Kidney glomerular epithelial cell (primary cell): ENCODE measurements at places on chromosomes 6 and 20.

DNA sequence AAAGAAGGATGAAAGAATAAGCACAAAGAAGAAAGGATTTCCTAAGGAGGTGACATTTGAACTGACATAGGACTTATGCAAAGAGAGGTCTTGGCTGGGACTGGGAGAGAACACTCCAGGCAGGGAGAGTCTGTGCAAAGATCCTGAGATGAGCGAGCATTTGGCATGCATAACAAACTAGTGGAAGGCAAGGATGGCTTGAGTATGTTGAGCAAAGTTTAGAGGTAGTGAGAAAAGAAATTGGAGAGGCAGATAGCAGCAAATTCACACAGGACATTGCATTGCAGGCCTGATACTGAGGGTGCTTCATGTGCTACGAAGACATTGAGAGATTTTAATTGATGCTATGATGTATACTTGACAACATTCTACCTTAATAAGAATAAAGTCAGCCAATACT is 237.8 kb downstream of the ZNF217 start:
- DNase-seq, result no peak

- no peak for DNase-seq
Observed at GRCh38 chr20:39799366-39799965, 837.3 kb downstream of the DHX35 start.

GRCh38 chr20:40797425-40797824 is 108.4 kb upstream of the MAFB start:
- no peak for DNase-seq

GRCh38 chr6:163565140-163565539 is 150.6 kb downstream of the QKI start:
- no peak for DNase-seq

- no peak for DNase-seq
Observed at GRCh38 chr6:18367371-18367770, 19.8 kb upstream of the RNF144B start.

- DNase-seq, result peak; percentile 64
Observed at GRCh38 chr6:52049252-52050050, 38.0 kb downstream of the PKHD1 start.

- no peak for DNase-seq
Observed at GRCh38 chr6:105624021-105624420, 221.1 kb upstream of the PREP start.

GRCh38 chr6:105211831-105212230 is 32.0 kb upstream of the POPDC3 start:
- DNase-seq, result no peak

DNA sequence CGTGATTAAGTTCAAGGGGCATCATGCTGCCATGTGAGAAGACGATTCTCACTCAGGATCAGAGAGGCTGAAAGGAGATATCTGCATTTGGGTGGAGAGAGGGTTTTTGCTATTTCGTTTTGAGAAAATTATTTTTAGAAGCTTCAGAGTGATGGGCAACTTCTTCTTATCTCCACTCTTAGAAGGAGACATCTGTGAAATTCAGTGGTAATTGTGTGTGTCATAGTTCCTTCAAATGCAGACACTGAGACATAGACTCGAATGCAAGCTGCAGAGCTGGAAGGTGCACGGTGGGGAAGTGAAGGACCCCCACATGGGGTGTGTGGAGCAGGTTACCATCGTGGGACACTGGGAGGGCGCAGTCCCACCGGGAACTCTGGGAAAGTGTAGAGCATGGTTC is 116.8 kb downstream of the PRND start:
- no peak for DNase-seq

GRCh38 chr20:14232650-14233049 is 104.8 kb downstream of the FLRT3 start:
- no peak for DNase-seq

DNA sequence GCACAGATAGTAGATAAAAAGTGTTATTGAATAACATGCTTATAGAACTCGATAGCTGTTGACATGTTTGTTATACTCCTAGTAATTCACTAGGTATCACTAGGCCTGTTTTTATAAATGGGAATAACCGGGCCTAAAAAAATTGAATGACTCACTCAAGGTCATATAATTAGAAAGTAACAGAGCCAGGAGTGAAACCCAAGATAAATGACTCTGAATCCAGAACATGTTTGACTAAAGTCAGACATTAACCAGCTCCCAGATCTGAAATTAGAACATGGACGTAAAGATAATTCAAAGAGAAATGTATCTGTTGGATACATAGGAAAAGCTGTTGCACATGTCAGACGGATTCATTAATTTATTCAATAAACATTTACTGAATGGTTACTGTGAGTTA is 26.9 kb downstream of the RGS17 start:
- peak; percentile 18 for DNase-seq

- DNase-seq, result no peak
Observed at GRCh38 chr6:109239651-109240321, 142.5 kb downstream of the CD164 start.

DNA sequence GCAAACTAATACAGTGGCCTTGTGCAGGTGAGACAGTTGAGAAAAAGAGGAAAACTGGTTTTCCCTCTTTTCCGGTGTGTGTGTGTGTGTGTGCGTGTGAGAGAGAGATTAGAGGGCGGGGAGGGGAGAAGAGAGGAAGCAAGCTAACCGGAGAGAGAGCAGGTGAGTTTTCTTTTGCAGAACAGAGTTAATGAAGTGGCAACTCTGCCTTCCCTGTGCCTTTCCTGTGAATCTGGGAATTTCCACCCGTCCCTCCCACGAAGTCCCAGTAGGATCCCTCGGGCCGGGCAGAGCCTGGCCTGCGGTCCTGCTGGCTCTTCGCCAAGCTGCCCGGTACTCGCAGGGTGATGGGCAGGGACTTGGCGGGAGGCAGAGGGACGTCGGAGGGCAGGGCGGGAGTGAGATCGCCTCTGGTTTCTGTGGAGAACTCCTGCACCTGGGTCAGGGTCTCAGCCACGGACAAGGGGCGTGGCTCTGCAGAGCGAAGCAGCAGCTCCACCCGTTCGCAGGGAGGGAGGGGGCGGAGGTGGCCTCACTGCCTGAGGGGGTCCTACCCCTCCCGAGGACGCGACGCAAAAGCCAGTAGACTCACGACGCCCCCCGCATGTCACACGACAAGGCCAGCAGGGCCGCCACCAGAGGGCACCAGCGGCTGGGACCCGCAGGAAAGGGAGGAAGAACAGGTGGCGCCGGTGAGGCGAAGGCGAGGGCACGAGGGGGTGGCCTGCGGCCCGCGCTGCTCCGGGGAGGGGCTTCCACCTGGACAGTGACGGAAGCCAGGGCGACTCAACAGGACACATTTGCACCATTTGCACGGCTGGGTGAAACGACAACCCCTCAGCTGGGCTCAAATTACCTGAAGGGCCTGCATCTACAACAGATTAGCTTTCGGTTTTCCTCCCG is 51.2 kb upstream of the RNF182 start:
- DNase-seq, result peak; percentile 61

DNA sequence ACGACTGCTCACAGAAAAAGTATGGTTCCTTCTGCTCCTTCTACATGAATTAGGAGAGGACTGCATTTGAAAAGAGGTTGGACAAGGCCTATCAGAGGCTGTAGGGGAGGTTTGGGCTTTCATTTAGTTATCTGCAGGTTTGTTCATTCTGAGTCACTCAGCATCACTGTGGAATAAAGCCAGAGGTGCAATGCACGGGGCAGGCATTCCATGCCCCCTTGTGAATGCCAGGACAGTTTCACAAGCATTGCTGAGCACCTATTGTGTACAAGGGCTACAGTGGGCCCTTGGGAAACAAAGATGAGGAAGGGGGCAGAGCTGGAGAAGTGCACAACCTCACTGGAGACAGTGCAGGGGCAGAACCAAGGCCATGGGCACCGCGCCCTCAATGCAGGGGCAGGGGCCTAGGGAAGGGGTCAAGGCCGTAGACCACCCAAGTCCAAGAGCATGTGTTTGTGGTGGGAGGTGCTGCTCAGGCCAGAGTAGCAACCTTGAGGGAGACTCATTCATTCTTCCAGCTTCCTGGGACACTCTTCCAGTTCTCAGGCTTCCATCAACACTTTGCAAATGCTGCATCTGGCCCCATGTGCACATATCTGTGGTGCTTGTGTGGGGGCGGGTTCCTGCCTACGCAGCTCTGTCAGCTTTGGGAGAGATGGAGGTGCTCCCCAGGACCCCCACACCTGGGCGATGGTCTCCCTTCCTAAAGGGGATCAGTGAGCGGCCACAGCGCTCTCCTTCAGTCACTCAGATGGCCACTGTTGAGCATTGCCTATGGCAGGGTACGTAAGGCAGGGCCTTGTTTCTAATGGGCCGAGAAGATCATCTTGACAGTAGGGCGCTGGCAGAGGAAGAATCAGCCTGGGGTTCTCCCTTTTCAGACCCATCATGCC is 204.5 kb downstream of the SYNDIG1 start:
- DNase-seq, result peak; percentile 32

DNA sequence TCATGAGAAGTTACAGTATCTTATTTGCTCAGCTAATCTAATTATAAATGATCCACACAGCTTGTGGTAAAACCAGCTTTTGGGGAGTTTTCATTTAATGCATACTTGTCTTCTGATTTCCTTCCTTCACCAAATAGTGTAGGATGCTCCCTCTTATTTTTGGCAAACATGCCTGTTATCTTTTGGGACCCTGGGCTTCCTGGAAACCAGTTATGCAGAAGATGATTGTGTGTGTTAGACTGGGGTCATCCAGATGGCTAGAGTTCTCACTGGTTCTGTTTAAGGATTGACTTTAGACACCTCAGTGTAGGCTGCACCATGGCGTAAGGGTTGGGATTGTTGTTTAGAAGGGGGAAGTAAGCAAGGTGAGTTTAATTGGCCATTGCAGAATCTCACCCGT is 61.3 kb downstream of the PTPN1 start:
- no peak for DNase-seq

DNA sequence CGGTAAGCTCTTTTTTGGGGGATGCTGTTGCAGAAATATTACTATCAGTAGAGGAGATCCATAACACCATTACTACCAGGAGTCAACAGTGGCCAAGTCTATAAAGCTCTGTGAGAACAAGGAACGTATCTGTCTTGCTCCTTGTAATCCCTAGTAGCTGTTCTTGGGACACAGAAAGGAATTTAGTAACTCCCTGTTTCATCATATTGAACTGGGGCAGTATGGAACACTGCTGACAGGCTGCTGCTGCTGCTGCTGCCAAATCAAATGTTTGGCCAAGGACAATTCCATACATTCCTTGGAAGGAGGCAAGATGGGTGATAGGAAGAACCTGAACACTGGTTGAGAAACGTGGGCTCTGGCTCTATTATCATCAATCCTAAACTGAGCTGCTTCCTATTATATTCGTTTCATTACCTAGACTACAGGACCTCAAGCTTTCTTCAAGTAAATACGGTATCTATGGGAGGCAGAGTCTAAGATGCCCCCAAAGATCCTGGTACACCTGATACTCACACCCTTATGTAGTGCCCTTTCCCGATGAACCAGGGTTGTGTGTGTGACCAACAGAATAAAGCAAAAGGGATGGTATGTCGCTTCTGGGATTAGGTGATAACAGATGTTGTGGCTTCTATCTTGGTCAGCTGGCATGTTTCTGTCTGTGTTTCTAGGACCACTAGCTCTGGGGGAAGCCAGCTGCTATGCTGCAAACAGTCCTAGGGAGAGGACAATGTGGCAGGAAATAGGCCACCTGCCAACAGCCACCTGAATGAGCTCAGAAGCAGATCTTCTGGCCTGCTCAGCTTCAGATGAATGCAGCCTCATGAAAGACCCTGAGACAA is 39.5 kb downstream of the ELOVL5 start:
- DNase-seq, result no peak

DNA sequence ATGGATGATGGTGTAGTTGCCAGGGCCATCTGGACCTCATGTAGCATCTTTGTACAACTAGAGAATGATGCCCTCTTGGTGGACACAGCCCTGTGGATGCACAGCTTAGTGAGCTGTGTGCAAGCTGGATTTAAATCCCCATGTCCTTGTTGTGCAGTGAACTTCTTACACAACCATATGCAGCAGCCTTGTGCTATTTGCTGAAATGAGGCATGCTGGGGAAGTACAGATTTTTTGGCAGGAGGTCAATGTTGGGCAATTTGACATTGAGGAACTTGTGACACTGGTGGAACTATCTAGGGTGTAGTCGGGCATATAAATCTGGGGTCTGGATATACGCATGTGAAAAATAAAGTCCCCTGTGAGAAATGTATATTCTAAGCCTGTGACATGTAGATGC is 5.8 kb upstream of the CDC5L start:
- DNase-seq, result no peak

GRCh38 chr6:133623621-133624020 is 265.3 kb upstream of the TCF21 start:
- no peak for DNase-seq

DNA sequence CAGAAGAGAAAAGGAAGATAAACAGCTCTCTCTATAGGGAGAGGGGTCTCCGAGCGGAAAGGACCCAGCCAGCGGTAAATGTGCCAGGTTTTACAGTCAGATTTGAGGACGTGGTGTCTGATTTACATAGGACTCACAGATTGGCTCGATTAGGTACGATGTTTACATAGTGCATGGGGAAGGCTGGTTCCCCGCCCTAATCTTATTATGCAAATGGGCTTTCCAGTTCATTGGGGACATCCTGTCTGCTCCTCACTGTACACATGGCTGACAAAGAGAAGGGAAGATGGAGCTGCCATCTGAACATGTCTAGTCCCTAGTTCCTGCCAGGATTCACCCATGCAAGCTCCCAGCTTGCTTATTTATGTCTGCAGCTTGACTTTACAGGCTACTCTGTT is 119.9 kb downstream of the RNF144B start:
- no peak for DNase-seq

- no peak for DNase-seq
Observed at GRCh38 chr6:50289366-50289765, 239.6 kb upstream of the DEFB112 start.

DNA sequence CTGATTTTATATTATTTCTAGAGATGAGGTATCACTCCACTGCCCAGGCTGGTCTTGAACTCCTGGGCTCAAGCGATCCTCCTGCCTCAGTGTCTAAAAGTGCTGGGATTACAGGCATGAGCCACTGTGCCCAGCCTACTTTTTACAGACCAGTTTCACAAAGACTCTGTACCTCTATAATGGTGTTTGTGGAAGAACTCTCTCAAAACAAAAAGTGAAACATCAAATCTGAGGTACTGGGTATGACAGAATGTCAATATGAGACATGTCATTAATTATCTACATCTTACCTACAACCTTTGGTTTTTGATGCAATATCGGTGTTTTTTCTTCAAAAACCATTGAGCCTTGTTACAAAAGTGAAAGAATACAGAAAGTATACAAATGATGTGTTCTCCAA is 49.4 kb upstream of the MCM9 start:
- no peak for DNase-seq

GRCh38 chr6:45076217-45076930 is 251.8 kb upstream of the RUNX2 start:
- DNase-seq, result no peak
